HAP-1 (cell line): ENCODE measurements at places on chromosomes 13 and 19.

- no peak for DNase-seq
Measured at GRCh38 chr13:109454167-109454917, 332.0 kb downstream of the IRS2 start.

GRCh38 chr19:5395556-5395955, 54.9 kb upstream of the PTPRS start:
- DNase-seq, result no peak

DNA sequence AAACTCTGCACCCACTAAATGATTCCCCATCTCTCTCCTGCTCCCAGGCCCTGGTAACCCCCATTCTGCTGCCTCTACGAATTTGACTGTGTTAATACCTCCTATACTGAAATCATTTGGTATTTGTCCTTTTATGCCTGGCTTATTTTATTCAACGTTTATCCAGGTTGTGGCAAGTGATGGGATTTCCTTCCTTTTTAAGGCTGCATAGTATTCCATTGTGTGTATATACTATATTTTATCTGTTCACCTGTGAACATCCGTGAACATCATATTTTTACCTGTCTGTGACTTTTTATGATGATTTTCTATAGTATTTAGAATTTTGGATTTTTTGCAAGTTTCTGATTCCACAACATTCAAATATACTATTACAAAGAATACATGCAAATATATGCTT, 13.9 kb upstream of the CEBPG start:
- no peak for DNase-seq

DNA sequence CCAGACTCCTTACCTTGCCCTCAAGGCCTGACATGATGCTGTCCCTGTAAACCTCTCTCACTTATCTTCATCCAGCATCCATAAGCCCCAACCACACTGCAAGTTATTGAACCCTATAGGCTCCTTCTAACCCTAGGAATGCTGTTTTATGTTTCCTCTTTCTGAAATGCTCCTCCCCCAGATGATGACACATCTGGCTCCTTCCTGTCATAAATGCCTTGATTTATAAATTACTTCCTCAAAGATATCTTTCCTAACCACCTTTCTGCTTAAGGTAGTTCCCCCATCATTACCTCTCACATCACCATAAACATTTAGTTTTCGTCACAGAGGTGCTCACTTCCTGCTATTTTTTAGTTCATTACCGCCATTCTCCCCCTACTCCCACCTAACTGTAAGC, 12.3 kb downstream of the RUBCNL start:
- DNase-seq, result no peak

DNA sequence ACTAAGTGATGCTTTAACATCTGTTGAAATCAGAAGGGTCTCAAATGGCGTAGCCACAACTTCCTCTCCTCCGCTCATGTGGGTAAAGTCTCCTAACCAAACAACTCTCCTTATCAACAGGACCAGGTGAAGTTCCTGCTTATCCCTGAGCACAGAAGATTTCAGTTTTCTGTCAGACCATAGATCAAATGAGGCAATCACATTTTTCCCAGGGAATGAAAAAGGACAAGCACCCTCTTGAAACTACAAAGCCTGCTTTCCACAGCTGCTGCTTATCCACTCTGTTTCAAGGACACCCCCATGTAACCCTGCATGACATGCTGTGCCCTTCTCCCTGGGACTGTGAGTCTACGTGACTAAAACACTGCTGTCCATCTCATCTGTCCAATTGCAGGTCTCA, 788.3 kb upstream of the SLITRK5 start:
- DNase-seq, result no peak
